T1000 (cell line): ENCODE measurements at places on chromosomes 1 and 21.

- DNase-seq = no peak
These were observed 33.9 kb upstream of the ASPM start for GRCh38 chr1:197180252-197180878.

- DNase-seq = no peak
These were observed 114.0 kb upstream of the RAB4A start for GRCh38 chr1:229156872-229157271.

DNA sequence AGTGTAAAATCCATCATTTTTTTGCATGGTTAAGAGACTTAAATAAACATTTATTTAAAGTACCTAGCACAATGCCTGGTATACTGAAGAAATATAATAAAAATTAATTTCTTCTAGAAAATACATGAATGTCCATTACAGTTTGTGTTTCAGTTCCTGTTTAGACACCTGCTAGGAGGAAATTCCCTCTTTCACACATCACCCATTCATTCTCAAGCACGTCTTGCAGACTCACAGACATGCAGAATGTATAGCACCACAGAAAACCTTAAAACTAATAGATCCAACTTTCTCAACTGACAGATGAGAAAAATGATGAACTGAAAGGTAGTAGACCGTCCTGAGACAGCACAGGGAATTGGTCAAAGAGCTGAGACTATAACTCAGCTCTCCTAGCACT lies 172.2 kb upstream of the C8B start:
- no peak for DNase-seq

DNA sequence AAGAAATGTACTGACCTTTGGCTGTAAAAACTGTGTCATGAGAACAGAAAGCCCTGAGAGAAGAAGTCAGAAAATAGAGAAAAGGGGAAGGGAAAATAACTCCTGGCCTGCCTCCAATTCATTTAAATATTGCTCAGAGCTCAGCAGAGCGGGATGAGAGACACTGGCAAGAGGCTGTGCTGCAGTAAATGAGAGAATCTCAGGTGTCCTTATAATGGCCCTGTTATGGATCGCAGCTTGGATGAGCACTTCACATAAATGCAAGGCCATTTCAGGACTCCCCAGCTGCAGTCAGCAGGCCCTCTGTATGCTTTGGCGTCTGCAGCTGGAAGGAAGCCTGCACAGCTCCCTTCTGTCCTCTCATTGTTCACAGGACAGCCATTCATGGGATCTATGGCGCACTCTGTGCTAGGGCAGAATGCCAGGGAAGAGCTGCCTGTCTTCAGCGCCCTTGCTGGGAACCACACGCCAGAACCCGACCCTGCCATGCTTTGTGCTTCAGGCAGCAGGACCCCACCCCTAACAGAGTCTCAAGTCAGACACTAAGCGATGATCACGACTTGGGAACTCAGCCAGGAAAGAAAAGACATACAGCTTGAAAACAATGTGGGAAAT lies 20.7 kb upstream of the ABCB10 start:
- no peak for DNase-seq

- DNase-seq = no peak
These were observed 9.1 kb upstream of the TRABD2B start for GRCh38 chr1:48006264-48006663.

- no peak for DNase-seq
These were observed 66.9 kb downstream of the C1orf185 start for GRCh38 chr1:51168936-51169335.

DNA sequence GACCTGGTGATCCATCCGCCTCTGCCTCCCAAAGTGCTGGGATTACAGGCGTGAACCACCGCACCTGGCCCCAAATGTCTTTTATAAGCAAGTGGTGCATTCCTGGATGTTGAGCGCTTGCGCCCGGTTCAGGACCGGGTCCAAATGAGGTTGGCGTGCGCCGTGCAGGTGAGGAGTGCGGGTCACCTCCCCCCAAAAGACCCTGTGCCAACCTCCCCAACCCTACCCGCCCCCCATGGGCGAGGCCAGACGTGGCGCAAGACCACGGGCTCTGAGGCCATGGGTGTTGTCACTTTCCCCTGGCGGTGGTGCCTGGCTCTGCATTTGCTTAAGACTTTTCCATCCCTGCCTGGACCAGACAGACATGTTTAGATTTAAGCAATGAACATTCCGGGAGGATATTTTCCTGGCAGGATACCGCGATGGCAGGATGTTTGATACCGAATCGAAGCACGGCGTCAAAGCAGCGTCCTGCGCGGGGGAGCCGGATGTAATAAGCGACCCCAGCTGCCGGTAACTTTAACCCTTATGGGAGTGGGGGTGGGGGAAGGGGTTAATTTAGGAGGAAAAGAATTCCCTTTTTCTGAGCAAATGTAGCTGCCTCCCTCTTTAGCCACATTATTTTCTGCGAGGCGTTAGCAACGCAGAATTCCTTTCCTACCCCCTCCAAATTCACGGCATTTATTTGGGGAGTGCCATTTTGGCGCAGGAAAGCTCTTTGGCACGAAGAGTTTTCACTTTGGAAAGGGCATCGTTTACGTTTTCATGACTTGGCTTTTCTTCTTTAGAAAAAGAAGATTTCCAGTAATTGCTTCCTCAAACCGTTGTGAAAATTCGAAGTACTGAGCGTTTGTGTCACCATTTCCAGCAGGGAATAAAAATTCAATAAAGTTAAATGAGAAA lies 27.8 kb upstream of the RNF187 start:
- DNase-seq = no peak

- DNase-seq = peak; percentile 20
These were observed 19.5 kb downstream of the SZRD1 start for GRCh38 chr1:16386454-16387113.

DNA sequence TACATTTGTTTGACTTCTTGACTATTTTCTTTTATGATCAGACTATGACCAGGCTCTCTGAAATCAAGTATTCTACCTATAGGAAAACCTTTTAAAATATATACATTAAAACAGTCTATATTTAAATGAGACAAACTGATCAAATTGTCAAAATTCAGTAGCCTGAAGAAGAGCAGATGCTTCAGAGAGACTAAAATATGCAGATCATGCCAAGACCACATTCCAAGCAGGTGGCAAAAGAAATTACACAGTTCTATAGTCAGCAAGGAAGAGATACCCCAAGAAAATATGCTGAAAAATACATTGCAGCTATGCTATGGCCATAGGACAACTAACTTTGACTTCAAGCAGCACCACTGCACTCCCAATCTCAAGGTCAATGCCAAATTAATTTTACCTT lies 3.5 kb downstream of the LPGAT1 start:
- no peak for DNase-seq

DNA sequence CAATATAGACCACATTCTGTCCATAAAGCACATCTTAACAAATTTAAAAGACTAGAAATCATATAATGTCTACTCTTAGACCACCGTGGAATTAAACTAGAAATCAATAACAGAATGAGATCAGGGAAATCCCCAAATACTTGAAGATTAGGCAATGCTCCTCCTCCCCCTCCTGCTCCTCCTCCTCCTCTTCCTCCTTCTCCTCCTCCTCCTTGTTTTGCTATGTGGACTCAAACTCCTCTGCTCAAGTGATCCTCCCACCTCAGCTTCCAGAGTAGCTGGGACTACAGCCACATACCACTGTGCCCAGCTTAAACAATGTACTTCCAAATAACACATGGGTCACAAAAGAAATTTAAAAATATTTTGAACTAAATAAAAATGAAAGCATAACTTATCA lies 134.2 kb downstream of the GRIK3 start:
- DNase-seq = no peak

DNA sequence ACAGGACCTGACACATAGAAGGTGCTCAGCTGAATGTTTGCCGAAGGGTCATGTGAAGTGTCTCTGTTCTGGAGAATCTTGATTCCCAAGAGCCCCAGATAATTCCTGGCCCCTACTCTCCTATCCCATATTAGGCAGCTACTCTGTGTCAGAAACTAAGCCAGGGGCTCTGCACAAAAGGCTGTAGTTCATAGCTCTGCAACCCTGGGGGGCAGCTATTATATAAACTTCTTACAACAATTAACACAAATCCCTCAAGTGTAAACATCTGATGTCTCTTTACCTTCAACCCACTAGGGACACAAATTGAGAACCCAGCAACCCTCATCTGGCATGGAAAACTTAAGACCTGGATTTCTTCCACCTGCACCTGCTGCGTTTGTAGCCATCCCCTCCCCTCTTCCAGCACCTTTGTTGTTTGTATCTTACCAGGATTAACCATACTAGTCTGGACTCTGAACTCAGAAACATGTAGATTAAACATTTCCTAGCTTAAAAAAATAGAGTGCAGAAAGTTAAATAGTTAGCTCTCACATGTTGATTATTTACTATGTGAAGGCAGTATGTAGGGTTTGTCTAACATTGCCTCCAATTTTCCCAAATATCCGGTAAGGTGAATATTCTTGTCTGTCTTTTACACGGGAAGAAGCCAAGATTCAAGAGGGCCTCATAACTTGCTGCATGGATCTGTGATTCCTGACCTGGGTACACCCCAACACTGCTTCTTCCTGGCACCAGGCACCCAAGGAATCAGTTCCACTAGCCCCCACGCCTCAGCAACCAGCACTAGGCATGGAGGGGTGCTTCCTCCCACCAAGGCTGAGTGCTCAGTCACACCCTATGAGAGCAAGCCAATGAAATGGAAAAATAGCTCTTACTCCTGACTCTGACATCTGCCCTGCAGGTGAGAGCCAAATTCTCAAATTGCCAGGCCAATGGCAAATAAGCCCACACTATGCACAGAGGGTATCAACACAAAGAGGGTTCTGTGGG lies 220.7 kb upstream of the HOOK1 start:
- DNase-seq = no peak

GRCh38 chr21:15112858-15113257 lies 48.1 kb upstream of the NRIP1 start:
- no peak for DNase-seq

- DNase-seq = no peak
These were observed 133.1 kb upstream of the PTBP2 start for GRCh38 chr1:96588416-96588995.

DNA sequence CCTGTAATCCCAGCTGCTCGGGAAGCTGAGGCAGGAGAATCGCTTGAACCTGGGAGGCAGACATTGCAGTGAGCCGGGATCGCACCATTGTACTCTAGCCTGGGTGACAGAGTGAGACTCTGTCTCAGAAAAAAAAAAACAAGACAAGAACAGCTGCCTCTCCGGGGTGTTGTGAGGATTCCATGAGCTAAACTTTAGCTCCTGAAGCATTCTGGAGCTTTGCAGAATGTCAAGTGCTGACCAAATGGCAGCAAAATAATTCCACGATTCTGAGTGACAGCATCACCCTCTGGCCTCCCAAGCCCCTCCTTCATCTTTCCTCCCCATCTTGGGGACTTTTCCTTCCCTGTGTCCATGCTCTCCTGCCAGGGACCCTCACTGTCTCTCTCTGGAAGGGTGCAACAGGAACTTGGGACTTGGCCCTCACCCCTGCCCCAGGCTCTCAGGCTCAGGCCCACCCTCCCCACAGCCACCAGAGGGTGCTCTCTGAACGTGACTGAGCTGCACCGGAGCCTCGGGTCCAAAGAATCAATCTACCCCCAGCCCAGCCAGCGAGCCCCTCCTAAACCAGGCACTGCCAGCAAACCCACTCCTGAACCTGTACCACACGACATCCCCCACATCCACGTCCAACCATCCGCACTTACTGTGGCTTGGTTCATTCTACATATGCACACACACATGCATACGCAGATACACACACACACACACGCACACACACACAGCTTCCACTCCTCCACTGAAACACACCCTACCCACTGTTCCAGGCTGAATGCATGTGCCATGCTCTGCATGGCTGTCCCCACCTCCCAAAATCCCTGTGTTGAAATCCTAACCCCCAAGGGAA lies 45.7 kb downstream of the ACOT7 start:
- DNase-seq = no peak

GRCh38 chr1:110493059-110493699 lies 25.8 kb downstream of the KCNA10 start:
- no peak for DNase-seq

- DNase-seq = no peak
These were observed 2.1 kb downstream of the RYR2 start for GRCh38 chr1:237043846-237044636.

- no peak for DNase-seq
These were observed 125.9 kb downstream of the DMRTB1 start for GRCh38 chr1:53585129-53585528.

DNA sequence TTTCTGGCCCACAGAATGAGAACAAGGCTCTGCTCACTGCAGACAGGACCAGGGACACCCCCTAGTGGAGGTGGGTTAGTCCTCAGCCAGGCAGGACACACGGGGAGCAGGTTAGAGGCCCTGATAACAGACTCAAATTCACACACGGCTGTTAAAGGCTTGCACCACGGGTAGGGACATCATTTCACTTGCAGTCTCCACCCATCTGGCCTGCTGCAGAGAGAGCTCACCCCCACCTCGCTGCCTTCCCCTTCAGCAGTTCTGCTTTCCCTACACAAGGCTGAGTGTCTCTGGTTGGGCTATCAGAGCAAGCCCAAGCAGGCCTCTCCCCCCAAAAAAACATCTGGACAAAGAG lies 20.6 kb downstream of the MEF2D start:
- DNase-seq = no peak

DNA sequence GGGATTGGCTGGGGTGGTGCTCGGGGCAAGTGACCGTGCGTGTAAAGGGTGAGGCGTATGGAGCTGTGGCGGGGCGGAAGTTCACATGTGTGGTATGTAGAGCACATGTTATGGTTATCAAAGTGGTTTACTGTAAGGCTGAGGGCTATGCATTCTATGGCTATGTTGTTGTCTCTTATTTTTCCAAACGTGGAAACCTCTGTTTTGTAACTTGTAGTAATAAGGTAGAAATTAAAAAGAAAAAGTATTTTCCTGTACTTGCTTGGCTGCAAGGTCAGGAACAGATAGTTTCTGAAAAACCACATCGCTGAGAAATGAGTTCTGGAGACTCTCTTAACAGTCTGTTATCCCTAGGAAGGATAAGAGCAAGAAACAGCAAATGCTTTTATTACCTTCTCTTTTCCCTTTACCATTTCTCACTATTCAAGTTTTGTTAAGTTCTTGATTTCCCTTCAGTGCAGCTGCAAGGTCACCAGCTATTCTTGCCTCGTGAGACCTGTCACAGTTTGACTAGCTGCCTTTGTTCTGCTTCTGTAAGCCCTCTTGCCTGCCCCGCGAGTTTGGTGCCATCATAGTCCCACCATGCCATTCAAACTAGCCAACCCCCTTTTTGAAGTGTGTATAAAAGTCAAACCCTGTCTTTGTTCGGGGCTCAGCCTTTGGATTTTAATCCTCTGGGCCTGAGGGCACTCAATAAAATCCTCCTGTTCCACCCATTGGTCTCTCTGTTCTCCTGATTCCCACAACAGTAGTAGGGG lies 9.5 kb downstream of the RNU1-2 start:
- DNase-seq = peak; percentile 90
